Cardiac fibroblast (primary cell): ENCODE measurements at places on chromosomes 6 and 20.

DNA sequence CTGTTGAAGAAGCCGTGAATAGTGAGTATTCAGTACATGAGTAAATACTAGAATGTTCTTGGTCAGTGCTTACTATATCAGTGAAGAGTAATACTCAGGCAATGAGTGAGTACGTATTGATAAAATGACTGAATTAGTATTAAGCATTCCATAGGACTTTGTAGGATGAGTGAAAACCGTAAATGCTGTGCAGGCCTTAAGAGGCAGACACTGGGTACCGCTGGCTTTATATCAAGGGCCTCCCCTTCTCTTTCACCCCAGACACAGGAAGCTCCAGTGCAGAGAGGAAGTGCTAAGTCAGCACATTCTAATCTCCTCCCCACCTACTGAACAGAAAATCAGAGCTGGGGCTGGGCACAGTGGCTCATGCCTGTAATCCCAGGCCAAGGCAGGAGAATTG, 24.2 kb downstream of the POFUT1 start:
- no peak for DNase-seq

- DNase-seq = peak; percentile 96
Measured at GRCh38 chr20:51327251-51327841, 215.2 kb downstream of the NFATC2 start.

DNA sequence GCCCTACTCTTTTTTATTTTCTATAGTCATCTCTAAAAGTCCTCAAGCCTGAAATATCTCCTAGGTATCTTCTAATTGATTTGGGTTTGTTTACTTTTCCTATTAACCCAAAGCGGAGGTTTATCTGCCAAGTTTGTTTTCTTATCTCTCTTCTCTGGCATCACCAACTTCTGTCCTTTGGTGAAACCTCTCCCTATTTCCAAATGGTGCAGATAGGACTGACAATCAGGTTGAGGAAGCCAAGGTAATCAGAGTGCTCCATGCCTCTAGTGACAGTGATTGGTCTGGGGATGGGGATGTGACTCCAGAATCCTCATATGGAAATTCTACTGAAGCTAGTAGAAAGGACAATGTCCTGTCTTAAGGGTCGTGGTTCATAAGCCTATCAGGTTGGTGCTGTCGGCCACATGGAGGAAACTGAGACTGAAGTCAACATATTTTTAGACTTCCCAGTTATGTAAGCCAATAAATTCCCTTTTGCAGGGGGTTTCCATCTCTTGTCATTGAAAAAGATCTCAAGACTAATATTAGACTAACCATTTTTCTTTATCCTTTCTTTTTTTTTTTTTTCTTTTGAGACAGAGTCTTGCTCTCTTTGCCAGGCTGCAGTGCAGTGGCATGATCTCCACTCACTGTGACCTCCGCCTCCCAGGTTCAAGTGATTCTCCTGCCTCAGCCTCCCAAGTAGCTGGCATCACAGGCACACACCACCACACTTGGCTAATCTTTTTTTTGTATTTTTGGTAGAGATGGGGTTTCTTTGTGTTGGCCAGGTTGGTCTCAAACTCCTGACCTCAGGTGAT, 28.0 kb downstream of the KIF6 start:
- DNase-seq = no peak

- no peak for DNase-seq
Measured at GRCh38 chr6:143234734-143235133, 174.0 kb downstream of the AIG1 start.

DNA sequence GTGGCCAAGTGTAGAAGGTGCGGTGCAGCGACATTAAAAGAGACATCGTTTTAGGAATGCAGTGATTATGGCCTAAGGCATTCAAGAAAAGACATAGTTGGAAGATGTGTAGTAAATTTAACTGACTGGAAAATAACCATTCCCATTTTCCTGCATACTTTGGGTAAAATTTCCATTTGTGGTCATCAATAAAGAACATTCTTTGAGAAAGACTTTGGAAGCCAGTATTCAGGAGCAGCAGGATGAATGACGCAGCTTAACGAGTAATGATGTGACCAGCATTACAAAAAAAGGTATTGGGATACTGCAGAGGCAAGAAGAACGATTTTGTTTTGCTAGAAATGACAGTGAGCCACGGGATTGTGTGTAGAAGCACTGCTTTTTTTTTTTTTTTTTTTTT, 7.0 kb upstream of the RWDD1 start:
- DNase-seq = no peak

- no peak for DNase-seq
Measured at GRCh38 chr6:128528241-128528640, 7.8 kb upstream of the PTPRK start.

DNA sequence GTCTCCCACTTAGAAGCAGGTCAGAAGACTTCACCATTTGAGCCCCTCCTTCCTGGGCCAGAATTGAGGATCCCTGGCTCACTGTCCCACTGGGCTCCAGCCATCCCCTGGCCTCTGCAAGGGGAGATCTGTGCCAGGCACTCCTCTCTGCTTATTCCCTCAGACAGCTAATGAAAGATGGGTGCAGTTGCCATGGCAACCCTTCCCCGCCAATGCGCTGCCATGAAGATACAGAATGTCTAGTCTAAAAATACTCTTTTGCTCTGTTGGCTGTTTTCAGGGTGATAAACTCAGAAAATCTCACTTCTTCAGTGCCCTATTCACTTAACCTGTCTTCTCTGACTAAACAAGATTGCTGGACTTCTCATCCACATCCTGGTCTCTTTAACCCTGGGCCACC, 13.6 kb upstream of the TTLL2 start:
- no peak for DNase-seq

- DNase-seq = no peak
Measured at GRCh38 chr20:58573986-58574385, 58.8 kb upstream of the APCDD1L start.

- peak; percentile 87 for DNase-seq
Measured at GRCh38 chr6:166032366-166033200, 135.1 kb downstream of the TBXT start.

- no peak for DNase-seq
Measured at GRCh38 chr6:12935637-12936036, 219.1 kb downstream of the PHACTR1 start.

DNA sequence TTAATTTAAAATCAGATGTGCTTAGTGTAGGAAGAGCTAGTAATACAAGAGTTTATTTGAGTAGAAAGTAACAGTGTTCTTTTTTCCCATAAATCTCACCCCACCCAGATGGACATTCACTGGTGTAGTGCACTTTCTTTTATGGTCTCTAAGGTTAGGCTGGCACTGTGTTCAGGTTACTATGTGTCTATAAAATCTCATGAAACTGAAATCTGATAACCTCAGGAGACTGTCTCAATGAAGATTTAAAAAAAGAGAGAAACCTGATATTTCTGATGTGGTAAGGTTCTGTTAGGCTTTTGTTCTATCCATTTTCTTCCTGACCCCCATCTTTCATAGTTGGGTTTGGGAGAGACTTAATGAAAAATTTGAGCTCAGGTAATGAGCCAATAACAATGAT, 101.2 kb upstream of the CLVS2 start:
- DNase-seq = no peak

- DNase-seq = no peak
Measured at GRCh38 chr20:54093423-54094267, 23.3 kb upstream of the BCAS1 start.

DNA sequence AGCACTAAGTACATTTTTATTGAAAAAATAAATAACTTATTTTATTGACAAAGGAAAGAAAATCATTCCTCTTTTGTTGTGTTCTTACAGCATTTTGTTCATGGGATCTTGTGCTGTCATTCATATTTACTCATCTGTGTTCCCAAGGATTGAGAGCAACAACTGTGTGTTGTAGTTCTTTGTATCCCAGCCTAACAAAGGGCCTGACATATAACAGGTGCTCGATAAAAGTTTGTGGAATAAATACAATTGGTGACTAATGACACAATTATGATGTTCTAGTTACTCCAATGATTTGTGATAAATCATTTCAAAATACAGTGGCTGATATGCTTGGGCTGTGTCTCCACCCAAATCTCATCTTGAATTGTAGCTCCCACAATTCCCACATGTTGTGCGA, 7.9 kb upstream of the OGFRL1 start:
- DNase-seq = no peak

DNA sequence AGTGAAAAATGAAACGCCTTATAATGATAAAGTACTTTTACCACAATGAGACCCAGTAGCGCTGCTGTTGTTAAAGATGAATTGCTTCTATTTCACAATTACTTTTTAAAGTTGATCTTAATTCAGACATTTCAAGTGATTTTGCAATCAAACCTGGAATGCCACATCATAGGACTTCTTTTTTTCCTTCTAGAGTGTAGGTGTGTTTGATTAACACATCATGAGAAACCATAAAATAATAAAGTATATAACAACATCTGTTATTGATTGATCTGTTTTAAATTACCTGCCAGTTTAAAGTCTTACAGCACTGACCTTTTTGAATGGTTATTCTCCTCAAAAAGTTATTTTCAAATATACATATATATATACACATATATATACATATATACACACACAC, 38.6 kb downstream of the HEBP2 start:
- no peak for DNase-seq

GRCh38 chr6:80197474-80197873, 91.0 kb downstream of the BCKDHB start:
- DNase-seq = no peak

DNA sequence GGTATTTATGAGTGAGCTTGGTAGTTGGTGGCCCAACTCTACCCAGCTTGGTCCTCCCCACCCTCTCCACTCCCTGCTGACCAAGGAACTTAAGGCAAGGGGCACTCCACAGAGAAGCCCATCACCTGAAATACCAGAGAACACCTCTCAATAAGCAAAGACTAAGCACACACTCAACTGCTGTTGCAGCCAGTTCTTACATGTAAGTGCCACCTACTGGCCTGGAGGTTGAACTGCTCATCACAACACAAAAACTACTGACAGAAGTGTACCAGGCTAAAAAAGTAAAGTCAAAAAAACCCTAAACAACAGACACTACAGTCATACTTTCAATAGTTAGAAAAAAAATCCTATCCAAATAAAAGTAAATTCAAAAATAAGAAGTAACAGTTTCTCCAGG, 146.2 kb downstream of the FAM83B start:
- DNase-seq = peak; percentile 25

DNA sequence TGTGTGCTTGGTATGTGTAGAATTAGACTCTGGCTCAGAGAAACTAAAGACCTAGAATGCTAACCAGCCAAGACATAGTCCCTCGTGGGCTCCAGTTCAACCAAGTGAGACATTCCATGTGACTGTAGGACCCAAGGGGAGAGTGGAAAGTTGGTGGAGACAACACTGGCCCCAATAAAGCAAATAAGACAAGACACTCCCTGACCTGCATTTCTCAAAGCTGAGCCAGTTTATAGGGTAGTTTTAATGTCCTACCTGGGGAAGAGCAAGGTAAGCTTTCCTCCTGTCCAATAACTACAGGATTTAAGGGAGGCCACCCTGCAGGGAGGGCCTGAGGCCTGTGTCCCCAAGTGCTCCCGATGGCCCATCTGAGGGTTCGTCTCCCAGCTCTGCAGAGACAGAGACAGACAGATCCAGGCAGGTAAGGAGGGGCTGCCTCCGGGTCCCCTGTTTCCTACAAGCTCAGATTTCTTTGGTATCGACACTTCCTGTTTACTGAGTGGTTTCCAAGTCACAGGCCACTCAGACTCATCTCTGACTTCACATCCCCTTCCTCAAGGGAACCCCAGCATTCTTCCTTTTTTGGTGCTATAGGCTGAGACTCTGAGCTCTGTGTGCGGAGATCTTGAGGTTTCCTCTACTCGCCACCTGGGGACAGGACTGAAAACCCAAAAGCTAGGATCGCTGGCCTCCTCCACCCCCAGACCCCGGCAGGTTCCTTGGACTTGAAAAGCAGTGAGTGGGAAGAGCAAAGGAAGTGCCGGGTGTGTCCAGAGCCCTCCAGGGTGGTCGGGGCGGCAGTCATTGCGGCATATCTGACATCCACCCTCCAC, 92.4 kb downstream of the PRND start:
- DNase-seq = no peak

- no peak for DNase-seq
Measured at GRCh38 chr6:15841937-15842726, 179.3 kb upstream of the DTNBP1 start.

- DNase-seq = peak; percentile 67
Measured at GRCh38 chr6:148952147-148953035, 205.6 kb downstream of the UST start.

- peak; percentile 71 for DNase-seq
Measured at GRCh38 chr20:50815162-50815989, 20.5 kb downstream of the BCAS4 start.

DNA sequence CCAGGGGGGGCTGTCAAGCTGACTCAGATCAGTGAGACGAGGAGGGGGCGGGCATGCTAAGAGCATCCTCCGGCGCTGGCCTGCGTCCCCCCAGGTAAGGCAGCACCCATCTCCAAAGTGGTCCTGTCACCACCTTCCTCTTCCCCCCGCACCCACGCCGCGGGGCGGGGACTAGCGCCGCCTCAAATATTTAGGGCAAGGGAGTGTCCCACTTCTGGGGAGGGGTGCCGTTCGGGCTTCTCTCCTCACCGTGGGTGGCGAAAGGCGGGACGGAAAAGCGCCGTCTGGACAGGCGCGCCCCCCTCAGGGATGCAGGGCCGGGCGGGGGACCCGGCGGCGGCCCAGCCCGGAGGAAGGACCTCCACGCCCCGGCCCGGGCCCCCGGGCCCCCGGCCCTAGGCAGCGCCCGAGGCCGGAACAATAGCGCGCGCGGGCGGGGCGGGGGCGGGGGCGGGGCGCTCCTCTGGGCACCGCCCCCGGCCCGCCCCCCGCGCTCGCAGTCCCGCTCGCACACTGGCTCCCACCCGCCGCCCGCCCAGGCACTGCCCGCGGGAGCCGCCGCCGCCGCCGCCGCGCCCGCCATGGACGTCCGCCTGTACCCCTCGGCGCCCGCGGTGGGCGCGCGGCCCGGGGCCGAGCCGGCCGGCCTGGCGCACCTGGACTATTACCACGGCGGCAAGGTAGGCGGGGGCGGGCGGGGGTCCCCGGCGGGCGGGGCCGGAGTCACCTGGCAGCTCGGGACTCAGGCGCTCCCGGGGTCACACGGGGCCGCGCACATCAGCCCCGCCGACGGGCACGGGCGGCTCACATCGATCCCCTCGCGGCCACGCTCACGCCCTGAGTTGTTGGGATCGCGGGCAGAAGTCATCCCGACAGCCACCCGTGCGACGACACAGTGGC, at the start of gene TOX2:
Gene TOX2, plus strand, starts transcription at position 542 of the 900 bp plus-strand sequence. Its CDS starts 40 bp downstream, at position 582.
- DNase-seq = peak; percentile 32

DNA sequence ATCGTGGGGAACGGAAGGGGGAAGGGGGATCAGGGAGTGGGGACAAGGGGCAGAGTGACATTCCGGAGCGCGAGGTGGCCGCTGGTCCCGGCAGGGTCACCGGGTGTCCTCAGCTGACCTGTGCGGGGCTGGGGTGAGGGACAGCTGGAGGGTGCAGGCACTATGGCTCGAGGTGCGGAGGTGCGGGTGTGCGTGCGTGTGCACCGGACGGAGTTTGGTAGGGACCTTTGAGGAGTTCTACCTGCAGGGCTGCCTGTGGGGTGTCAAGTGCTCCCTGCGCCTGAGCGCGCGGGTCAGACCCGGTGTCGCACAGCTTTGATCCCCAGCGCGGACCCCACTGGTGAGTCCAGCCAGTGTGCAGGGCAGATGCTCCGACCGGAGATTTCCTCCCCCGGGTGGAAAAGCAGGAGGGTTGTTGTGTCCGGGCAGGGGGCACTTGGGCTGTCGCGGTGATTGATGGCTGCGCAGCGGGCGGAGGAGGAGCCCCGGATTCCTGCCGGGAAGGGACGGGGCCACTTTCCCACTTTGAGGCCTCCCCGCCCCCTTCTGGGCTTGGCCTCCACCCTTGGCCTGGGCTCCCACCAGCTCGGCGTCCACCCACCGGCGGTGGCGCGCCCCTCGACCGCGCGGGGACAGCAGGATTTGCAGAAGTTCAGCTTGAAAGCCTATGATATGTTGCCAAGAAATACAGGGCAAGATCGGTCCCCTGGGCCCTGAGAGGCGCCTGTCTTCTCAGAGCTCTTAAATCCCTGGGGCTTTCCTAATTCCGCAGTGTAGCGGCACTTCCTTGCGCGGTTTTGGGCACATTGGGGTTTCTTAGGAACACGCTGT, 658 bp downstream of the RIN2 start:
- DNase-seq = peak; percentile 71
